ENCODE measurements at places on chromosomes 2 and 18.
A peak's percentile ranks its signal among the peaks of the same experiment; 100 is the strongest.

DNA sequence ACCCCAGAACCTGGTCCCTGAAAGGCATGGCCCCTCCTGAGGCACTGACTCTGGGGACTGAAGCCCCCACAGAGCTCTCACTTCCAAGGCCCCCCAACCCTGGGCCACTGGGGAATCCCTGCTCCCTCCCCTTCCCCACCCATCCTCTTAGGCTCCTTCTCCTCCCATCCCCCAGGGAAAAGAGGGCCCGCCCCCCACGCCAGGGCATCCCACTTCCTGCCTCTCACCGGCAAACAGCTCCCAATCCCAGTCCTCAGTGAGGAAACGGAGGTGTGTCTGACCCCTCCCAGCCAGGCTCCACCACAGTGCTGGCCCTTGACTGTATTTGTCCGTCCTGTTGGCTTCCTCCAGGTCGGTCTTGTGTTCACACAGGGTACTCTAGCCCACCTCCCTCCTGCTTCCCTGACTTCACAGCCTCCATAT lies 35.0 kb upstream of the PTMA start:
- DNase-seq = no peak

- DNase-seq = no peak
Observed at GRCh38 chr18:63164396-63164795, 155.2 kb downstream of the BCL2 start.

DNA sequence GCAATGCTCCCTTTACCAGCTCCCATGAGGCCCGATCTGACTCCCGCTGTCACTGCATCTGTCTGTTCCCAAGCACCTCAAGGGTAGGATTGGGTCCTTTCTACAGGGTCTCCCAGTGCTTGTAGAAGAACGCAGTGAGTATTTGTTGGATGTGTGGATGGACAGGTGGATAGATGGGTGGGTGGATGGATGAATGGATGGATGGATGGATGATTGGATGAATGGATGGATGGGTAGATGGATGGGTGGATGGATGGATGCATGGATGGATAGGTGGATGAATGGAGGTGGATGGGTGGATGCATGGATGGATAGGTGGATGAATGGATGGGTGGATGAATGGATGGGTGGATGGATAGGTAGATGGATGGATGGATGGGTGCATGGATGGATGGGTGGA lies 91.6 kb downstream of the HS1BP3 start:
- DNase-seq = no peak

DNA sequence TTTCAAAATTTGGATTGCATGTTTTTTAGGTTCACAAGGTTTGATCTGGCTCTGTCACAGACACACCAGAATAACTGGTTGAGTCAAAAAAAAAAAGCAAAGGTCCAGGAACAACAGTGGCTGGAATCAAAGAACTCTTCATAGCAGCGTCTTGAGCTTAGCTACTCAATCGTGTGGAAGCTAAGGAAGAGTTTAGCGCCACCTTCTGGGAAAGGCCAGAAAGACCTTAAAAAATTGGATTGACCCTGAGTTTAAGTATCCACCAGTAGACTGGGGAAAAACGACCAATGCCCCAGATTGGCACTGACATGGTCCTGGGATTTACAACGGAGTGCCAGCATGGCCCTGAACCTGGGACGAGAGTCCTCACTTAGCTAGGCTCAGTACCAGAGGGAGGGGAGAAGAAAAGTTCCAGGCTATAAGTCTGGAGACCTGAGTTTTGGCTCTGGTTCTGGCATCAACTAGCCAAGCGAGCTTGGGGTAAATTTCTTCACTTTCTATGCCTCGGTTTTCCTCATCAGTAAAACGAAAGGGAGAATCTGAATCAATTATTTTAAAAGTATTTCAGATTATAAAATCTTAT lies 71.1 kb upstream of the TFCP2L1 start:
- DNase-seq = peak; percentile 79

GRCh38 chr2:186526281-186526680 lies 40.2 kb downstream of the ZC3H15 start:
- DNase-seq = no peak

DNA sequence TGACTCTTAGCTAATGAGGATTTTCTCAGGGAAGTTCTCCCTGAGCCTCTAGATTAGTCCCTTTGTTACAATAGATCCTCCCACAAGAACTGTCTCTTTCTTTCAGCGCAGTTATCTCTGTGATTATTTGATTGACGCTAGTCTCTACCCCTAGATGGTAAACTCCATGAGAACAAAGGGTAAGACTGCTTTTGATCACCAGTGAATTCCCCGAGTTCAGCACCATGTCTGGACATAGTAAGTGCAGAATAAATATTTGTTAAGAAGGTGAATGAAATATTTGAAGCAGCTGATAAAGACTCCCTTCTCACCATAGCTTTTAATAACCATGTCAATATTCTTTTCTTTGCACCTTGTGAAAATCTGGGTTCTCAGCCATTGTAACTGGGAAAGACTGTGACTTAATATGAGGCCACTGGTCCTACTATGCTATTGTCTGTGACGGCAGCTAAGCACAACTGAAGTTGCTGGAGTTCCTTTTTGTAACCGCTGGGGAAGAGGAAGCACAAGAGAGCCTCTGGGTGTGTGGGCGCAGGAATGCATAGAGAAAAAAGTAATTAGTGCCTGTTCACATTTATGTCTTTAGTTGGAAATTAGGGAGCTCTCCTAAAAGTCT lies 214.7 kb downstream of the TGIF1 start:
- peak; percentile 24 for DNase-seq

GRCh38 chr2:95068256-95068655 lies 42.7 kb downstream of the MAL start:
- no peak for DNase-seq

DNA sequence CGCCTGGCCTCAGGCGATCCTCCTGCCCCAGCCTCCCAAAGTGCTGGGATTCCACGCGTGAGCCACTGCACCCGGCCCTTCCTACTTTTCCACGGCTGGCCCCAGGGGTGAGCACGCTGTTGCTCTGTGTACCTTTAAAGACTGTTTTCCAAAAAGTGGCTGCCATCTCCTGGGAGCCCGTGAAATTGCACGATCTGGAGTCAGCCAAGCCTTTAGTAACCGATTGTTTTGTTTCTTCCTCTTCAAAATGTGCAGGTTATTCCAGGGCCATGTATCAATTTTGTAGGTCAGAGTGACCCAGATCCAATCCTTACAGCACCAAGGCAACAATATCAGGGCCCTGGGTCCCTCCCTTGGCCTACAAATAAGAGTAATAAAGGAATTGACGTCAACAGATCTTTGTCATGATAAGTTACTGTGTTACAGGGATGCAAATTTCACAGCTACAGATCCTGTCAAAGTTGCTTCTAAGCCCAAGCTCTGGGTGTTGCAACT lies 135.6 kb upstream of the ZNF236 start:
- peak; percentile 42 for DNase-seq

- no peak for DNase-seq
Observed at GRCh38 chr2:56113382-56113975, 70.3 kb upstream of the CCDC85A start.

- DNase-seq = peak; percentile 90
Observed at GRCh38 chr2:131682122-131682944, 154.6 kb downstream of the CCDC74A start.

DNA sequence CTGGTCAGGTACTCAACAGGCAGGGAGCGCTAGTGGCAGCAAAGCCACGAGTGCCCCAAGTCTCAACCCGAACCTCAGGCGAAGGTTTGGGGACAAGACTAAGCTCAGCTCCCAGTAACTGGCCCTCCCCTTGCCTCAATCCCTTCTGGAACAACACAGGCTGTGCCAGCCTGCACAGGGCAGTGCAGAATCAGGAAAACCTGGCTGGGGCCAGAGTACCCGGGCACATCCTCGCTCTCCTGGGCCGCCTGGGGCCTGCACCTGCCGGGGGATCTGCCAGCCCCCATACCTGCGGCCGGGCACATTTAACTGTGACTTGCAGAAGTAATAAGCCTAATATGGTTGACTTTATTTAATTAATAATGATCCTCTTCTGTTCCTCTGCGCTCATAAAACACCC lies 60.6 kb downstream of the GBX2 start:
- DNase-seq = no peak

GRCh38 chr2:236040600-236041328 lies 127.4 kb downstream of the GBX2 start:
- DNase-seq = no peak
